ENCODE measurements at places on chromosomes 3 and 15.

DNA sequence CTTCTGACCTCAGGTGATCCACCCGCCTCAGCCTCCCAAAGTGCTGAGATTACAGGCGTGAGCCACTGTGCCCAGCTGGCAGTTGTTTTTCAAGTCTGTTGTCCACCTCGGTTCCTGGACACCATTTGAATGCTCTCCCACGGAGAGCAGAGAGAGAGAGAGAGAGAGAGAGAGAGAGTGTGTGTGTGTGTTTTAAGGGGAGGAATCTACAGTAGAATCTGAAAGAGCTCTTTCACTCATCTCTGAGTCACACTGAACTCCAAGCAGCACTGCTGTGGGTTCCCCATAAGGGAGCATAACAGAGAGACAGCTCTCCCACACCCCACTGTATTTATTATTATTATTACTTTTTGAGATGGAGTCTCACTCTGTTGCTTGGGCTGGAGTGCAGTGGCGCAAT lies 156.6 kb downstream of the RPLP1 start:
- no peak for DNase-seq

GRCh38 chr3:126394179-126394976 lies at the start of gene CFAP100:
CFAP100 (plus strand) TSS chr3:126394909; CDS start chr3:126396001, 1,092 bp downstream.
- no peak for DNase-seq

GRCh38 chr15:28271697-28272260 lies 50.2 kb downstream of the HERC2 start:
- DNase-seq: no peak

GRCh38 chr3:88003115-88003755 lies 55.6 kb downstream of the CGGBP1 start:
- DNase-seq: no peak

All from activated T-helper 1 cell treated with anti-CD3 and anti-CD28 coated beads, Interleukin-2, amount 50 U/mL, for 16 hours (primary cell).